ENCODE measurements at places on chromosomes 2 and 18.

DNA sequence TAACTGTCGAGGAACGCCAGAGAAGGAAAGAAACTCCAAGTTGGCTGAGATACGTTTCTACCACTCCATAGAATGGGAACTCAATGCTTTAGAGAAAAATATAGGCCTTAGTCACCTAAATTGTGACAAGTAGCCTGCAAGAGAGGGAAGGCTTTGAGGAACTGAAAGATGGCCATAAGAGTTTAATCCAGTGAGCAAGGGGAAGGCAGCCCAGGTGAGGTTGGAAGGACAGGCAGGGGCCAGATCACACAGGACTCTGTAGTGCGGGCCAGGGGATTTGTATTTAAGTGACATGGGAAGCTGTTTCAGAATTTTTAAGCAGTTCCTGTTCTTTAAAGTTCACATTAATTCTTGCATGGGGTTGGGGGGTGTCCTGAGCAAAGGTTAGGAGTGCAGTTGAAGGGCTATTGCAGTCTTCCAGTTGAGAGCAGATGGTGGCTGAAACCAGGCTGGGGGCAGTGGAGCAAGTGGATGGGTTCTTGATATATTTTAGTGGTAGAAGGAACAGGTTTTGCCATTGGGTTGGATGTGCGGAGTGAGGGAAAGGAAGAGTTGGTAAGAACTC is 138.9 kb upstream of the PELI1 start:
- no peak for DNase-seq

DNA sequence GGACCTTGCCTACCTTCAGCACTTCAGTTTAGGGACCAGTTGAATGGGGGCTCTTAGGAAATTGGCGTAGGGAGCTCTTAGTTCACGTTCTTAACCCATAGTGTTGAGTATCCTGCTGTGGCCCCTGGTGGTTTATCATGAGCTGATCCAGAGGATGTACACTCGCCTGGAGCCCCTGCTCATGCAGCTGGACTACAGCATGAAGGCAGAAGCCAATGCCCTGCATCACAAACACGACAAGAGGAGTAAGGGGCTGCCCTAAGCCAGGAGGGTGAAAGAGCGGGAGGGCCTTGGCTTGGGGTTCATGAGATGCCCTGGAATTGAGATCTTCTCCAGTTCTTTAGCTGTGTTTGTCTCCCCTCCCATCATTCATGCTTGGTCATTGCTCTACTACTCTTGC is 2.9 kb downstream of the RETREG2 start:
- DNase-seq, result no peak

DNA sequence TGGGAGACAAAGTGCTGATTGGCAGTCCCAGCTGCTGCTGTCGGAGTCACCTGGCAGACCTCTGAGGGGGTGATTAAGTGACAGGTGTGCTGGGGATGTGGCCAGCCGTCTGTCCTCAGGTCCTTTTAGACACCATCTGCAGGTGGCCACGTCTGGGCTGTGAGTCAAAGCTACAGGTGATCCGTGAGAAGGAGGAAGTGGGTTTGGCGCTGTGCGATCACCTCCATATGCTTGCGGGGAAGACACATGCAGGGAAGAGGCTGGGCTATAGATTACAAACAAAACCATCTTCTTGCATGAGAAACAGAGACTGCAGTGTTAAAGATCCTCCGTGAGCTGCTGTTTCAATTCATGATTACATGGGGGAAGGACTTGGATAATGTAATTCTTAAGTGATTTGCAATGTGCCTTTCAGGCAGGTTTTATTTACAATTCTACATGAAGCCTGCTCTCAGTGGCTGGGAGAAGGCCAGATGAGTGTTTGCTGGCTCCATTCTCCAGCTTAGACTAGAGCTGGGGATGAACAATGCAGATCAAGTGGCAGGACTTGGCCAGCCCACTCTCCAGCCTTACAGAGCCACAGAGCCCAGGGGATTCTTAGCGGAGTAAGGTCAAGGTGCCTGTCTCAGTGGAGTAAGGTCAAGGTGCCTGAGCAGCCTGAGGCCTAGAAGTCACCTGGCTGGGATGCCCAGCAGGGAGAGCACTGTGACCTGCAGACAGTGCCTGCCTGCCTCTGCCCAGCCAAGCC is 87.8 kb downstream of the LYPD1 start:
- DNase-seq, result peak; percentile 68

GRCh38 chr2:173763641-173764040 is 201.5 kb downstream of the SP3 start:
- no peak for DNase-seq

DNA sequence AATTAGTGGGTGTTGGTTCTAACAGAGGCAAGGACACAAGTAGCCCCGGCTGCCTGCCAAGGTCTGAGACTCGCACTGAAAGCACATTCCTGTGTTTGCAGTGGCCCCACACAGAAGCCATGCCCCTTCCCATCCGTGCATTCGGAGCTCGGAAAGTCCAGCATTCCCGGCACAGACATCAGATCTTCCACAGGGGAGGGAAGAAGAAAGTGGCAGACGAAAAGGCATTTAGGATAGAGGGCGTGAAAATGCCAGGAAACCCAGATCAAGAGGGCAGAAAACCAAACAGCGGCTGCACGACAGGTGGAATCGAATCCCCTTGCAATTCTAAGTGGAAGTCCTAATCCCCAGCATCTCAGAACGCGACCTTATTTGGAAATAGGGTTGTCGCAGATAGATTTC is 105.5 kb upstream of the ASB18 start:
- DNase-seq, result peak; percentile 36

DNA sequence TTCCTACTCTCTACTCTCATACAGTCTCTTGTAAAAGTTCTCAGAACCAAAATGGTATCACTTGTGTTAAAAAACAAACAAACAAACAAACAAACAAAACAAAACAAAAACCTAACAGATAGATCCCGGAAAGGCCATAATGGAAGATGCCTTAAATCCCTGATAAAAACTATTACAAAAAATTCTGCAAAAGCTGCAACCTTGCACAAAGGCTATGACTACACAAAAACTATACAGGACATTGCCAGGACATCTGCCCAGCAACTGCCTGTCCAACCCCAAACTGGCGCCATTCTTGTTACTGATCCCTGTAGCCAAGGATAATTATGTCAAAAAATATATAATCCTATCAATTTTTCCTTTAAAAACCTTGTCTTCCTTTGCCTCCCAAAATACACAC is 36.3 kb upstream of the LONRF2 start:
- no peak for DNase-seq

DNA sequence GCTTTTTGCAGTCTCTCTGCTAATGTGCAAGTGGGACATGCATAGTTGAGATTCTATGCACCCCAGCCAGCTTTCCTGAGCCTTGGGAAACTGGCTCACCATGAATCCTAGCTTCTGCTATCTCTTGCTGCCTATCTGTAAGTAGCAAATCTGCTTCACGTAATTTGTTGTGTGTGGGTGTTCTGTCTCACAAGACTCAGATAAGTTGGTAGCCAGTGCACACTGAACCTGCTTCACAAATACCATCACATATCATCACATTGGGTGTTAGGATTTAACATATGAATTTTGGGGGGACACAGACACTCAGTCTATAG is 13.9 kb upstream of the VRK2 start:
- DNase-seq, result no peak

GRCh38 chr2:102053096-102053495 is 61.3 kb downstream of the IL1R2 start:
- no peak for DNase-seq

- DNase-seq, result peak; percentile 72
Observed at GRCh38 chr2:58448065-58448507, 207.0 kb upstream of the FANCL start.

DNA sequence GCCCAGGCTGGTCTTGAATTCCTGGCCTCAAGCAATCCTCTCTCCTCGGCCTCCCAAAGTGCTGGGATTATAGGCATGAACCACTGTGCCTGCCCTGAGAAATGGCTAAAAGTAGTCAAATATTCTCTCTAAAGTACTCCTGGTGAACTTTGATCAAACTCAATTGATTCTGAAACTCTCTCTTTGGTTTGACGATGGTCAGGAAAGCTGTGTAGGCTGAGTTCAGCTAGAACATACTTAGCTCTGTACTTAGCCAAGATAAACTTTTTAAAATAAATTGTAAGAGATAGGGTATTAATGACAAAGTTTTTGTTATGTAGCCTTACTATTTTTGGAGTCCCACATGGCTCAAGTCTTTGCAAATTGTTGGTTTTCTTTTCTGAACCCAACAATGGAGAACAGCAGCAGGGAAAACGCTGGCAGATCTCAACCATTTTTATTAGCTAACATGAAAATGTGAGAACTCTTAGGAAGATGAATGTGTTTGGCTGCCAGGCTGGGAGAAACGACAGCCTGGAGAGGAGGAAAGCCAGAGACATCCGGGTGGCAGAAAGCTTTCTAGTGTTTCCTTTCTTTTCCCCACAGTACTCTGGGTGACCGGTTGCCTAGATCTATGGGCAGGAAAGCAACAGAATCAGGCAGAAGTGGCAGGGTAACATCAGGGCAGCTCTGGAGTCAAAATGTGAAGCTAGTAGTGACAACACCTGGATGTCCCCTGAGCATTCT is 193.0 kb upstream of the LHCGR start:
- DNase-seq, result no peak

DNA sequence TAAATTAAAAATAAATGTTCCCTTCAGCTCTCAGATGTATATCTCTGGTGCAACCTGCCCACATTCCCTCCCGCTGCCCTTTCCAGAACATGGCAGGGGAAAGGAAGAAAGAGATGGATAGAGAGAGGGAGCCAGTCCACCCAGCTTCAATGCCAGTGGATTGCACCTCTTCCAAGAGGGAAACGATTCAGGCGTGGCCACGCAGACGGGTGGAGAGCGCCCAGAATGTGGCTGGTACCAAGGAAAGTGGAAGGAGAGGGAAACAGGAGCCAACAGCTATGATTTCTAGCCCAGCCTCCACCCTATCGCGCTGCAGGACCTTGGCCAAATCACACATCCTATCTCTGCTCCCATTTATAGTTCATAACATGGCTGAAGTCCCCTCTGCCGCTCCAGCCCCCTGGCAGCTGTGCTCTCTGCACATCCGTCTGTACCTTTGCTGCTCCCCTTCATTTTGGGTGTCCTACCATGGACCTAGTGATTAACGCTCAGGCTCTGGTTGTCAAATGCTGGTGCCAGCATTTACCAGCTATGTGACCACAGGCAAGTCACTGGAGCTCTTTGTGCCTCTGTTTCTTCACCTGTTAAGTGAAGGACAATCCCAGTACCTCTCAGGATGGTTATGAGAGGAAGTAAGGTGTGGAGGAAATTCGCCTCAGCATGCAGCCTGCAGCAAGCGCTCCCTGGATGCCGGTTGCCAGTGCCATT is 66.5 kb downstream of the SFXN5 start:
- no peak for DNase-seq

DNA sequence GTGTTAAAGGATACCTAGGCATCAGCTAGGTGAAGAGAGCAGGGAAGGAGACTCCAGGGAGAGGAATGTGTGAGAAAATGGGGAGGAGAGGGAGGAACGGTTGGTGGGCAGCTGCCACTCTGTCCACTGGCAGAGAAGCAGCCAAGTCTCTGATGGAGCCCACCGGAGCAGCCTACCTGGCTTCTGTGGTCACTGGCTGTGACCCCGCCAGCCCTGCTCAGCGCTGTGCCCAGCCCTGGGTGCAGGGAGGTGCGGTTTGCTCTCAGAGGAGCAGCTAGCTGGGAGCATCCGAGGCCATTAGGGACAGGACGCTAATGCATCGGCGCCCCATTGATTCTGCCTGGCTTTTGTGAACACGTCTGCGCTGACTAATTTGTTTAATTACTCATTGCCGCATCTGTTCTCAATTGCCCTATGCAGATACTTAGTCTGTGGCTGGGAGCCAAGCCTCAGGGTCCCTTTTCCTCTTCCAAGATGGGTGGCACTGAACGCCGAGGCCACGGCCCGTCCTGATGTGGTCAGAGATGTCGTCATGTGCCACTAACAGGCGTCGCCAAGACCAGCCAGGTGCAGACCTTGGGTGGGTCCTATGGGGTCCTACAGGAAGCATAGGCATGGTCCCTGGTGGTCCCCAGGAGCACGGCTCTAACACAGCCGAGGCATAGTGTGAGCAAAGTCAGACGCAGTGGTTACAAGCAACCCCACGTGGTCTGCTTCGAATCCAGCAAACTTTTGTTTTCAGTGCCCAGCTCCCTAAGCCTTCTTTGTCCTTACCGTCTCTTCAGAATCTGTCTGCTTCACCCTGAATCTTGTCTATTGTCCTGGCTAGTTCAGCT is 82.0 kb downstream of the RRM2 start:
- no peak for DNase-seq

- DNase-seq, result peak; percentile 60
Observed at GRCh38 chr18:8264861-8265411, 344.3 kb upstream of the RAB12 start.

- peak; percentile 17 for DNase-seq
Observed at GRCh38 chr2:170098626-170099312, 79.2 kb upstream of the MYO3B start.

DNA sequence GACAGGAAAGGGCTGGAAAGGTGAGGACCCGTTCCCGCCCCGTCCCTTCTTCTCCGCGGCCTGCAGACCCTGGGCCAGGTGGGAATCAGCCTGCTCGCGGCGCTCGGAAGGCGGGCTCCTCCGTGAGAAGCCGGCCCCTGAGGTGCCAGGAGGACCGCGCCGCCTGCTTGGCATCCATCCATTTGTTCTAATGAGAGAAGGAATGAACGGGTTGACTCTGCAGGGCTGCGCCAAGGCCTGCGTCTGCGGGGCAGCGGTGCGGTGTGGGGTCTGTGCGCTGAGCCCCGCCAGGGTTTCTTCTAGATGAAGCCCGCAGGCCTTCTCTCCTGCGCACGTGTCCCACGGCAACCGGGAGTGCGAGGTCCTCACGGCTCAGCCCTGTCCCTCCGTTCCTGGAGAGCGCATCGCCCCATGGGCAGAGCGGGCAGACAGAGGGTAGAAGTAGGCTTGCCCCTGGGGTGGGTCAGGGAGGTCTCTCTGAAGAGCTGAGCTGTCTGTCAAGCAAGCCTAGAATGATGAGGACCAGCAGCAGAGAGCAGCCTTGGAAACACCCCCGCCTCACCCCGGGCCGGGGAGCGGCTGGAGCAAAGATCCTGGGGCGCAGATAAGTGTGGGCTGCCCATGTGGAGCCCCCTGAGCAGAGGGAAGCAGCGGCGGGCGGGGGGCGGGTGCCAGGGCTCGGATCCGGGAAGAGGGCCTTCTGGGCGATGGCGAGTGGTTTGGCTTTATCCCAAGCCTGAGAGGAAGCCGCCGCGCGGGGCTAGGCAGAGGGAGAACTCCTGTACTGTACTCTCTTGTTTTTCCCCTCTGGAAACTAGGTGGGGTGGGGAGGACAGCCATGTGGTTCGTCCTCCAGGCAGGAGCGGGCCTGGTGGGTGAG is 27.9 kb upstream of the HS6ST1 start:
- no peak for DNase-seq

GRCh38 chr2:56918790-56919189 is 735.0 kb downstream of the CCDC85A start:
- no peak for DNase-seq

- DNase-seq, result no peak
Observed at GRCh38 chr2:16171425-16171920, 231.1 kb downstream of the MYCN start.

Measured in fibroblast of lung (primary cell).